Muscle of leg (tissue), 16 donors: ENCODE measurements at places on chromosomes 7 and 10. TPM values are rescaled to one million over a fixed set of nuclear protein-coding genes. Genes with fewer than 3 reads are reported as not detected.

DNA sequence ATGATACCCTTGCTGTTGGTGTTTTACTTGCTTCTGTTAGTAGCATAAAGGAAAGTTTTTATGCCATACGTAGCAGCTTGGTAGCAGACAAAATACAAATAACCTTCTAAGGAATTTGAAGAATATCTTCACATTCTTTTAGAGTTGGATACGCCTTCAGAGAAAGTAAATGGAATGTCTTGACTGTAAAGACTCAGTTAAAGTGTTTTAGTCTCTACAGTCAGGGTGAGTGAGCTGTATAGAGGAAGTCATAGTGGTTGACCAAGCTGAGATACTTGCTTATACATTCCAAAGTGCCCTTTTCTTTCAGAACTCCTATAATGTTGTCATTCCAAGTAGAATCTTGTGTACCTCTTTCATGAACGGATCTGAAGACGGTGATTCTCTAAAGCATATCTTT lies 37.7 kb downstream of the RABGEF1 start:
- DNase-seq: no peak

DNA sequence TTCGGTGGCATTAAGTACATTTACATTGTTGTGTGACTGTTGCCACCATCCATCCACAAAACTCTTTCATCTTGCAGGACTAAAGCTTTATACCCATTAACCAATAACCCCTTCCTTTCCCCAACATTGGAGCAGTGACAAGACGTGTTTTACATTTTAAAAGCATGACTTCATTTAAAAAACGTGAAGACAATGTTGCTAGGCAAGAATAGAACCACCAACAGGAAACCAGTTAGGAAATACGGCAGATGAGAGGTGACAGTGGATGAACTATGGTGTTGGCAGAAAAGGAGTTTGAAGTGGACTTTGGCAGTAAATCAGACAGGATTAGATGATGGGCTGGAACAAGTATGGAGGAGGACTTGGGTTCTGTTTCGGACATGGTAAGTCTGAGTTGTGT lies 17.0 kb downstream of the TMEM236 start:
- no peak for DNase-seq

NRF1 gene
- total RNA-seq: 10.0 TPM

DNA sequence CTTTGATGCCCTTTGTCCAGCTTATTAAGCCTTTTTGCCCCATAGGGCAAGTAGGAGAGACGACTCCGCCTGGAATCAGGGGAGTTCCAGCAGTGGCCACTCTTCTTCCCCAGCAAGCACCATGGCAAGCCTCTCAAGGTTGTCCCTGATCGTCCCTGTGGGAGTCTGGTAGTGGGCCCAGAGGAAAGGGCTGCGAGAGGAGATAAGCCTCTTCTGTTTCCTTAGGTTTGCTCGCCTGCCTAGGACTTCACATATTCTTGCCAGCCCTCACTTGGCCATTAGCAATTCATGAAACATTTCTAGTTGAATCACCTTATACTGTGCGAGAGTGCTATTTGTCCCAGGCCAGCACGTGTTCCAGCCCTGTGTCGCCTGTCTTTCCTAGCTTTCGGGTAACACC lies 47.8 kb upstream of the CPN1 start:
- no peak for DNase-seq

- no peak for DNase-seq
These were observed 74.2 kb upstream of the PLXNA4 start for GRCh38 chr7:132650498-132650897.

C10orf105 gene
- total RNA-seq: 0.09 TPM

GRCh38 chr7:1546909-1547776 lies 8.9 kb downstream of the TMEM184A start:
- no peak for DNase-seq

HOXA3 gene
- total RNA-seq: 4.7 TPM
